RPMI7951 (cell line): ENCODE measurements at places on chromosomes 6 and 20. TPM values are rescaled to one million over a fixed set of nuclear protein-coding genes. Genes with fewer than 3 reads are reported as not detected.
A peak's percentile ranks its signal among the peaks of the same experiment; 100 is the strongest.

Gene PRDM13
- total RNA-seq: under 0.01 TPM in 1 of 2 replicates, not detected in the other

Gene COL9A1
- not detected in 2 replicates for total RNA-seq

Gene LRFN2
- not detected in 2 replicates for total RNA-seq

Gene TRIM15
- not detected in 2 replicates for total RNA-seq

Gene CAP2
- total RNA-seq: 29.5 and 35.9 TPM in 2 replicates

Gene RPS6KA2
- 4.3 and 7.3 TPM in 2 replicates for total RNA-seq

Gene CAPN11
- not detected in 2 replicates for total RNA-seq

Gene PKIB
- total RNA-seq: 0.72 TPM in 1 of 2 replicates, not detected in the other

Gene TMEM244
- 2.5 and 4.2 TPM in 2 replicates for total RNA-seq

Gene HNF4A
- not detected in 2 replicates for total RNA-seq

Gene RIOK1
- total RNA-seq: 11.9 and 15.5 TPM in 2 replicates

DNA sequence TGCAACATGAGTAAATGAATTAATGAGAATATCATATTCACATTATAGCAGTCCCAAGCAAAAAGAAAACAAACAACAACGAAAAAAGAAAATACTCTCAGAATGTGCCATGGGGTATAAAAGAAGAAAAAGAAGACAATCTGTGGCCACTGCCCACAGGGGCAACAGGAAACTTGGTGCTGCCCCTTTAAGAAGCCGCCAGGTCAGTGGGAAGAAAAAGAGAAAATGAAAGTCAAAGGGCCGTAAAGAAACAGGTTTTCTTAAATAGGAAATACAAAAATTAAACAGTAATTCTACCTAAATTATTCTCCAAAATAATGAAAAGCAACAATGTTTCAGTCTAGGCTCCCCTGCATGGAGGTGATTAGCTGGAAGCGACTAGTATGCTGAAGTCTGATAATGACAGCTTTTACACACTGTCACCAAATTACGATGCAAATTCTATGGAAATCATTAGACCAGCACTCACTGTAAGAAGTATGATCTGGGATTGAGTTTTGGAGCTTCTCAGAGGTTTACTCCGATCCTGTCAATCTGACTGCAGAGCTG is 23.6 kb downstream of the GMDS start:
- peak; percentile 16 for DNase-seq

DNA sequence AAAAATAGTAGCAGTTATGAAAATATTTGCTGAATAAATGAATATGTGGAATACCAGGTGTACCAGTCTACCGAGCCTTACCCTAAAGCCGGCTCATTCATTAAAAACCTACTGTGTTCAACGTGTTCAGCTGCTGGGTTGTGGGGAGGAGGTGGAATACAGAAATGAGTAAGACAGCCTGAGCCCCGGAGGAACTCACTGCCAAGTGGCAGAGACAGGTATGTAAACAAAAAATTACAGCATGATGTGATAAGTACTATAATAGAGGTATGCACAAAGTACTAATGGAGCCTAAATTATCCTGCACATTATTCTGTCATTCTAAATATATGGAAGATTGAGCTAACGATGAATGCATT is 6.8 kb upstream of the ADTRP start:
- no peak for DNase-seq

DNA sequence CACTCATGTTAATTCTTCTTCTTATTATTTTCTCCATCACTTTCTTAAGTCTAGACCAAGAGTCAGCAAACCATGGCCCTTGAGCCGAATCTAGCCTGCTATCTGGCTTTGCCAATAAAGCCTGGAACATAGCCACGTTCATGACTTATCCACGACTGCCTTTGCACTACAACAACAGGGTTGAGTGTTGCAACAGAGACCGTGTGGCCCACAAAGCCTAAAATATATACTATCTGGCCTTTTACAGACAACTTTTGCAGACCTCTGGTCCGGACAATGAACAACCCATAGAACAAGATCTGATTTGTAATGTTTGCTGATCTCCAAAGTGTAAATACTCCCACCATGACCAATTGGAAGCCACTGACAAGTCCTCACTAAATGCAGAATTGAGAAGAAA is 140.5 kb upstream of the CDYL start:
- no peak for DNase-seq

DNA sequence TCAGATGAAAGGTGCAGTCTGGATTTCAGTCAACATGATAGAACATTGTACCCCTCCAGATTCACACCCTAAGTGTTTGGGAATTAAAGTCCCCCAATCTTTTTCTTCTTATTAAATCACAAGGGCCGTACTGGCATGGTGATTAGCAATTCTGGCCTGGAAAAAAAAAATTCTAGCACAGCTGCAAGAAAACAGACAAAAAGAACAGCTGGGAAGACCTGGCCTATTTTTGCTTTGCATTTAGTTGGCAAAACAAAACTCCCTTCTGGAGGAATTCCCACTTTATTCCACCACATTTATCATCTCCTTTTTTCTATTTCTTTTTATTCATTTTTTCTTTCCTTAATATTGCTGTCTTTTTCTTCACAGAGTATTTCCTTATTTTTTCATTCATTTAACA is 39.8 kb upstream of the AKAP12 start:
- DNase-seq: no peak

- peak; percentile 88 for DNase-seq
Measured at GRCh38 chr6:113065611-113066010, 718.5 kb downstream of the RFPL4B start.

DNA sequence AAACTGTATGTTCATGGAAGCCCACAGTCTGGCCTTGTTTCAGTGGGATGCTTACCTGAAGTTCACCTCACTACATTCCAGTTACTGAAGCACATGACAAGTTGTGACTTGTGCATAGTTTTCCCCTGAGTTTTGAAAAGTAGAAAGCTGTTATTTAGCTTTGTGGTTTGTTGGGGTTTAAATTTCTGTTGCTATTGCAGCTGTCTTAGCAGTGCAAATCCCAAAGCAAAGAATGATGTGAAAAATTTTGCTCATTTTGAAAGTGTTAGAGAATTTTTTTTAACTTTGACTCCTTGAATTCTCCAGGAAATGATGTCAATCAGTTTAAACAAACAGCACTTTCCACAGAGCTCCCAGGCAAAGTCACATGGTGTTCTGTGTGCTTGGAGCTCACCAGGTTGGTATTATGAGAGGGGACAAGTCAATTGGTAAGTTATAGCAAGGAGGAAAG is 268.4 kb downstream of the ADGRG6 start:
- no peak for DNase-seq

DNA sequence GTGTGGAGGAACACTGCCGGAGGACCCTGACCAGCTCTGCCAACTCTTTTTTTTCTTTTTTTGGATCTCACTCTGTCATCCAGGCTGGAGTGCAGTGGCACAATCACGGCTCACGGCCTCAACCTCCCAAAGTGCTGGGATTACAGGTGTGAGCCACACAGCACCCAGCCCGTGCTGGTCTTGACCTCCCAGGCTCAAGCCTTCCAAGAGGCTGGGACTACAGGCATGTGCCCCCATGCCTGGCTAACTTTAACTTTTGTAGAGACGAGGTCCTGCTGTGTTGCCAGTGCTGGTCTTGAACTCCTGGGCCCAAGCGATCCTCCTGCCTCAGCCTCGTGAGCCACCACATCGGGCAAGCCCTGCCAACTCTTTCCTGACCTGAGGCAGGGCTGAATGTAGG is 11.2 kb downstream of the GCNT2 start:
- DNase-seq: no peak

DNA sequence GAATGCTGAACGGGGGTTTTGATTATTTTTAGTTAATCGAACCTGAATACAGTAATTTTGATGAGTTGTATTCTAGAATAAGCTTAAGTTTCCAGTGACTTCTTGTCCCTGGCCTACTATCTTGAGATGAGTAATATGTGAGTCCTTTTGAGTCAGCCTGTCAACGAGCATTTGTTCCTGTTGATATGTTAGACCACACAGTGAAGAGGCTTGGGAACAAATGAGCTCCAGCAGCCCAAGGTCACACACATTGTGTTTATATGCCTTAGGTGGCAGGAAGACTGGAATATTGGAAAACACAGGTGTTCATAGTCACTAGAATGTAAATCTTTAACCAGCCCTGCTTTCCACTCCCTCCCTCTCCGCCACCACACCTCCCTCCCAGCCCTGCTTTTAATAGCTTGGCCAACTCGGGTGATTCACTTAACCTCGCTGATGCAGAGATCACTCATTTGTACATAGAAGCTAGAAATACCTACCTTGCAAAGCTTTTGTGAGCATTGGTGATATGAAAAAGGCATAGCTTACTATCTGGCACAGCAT is 9.1 kb downstream of the SMPDL3A start:
- peak; percentile 51 for DNase-seq

GRCh38 chr6:74287932-74288331 is 591.9 kb downstream of the CD109 start:
- no peak for DNase-seq

GRCh38 chr6:116783852-116784251 is 18.3 kb upstream of the FAM162B start:
- peak; percentile 9 for DNase-seq

DNA sequence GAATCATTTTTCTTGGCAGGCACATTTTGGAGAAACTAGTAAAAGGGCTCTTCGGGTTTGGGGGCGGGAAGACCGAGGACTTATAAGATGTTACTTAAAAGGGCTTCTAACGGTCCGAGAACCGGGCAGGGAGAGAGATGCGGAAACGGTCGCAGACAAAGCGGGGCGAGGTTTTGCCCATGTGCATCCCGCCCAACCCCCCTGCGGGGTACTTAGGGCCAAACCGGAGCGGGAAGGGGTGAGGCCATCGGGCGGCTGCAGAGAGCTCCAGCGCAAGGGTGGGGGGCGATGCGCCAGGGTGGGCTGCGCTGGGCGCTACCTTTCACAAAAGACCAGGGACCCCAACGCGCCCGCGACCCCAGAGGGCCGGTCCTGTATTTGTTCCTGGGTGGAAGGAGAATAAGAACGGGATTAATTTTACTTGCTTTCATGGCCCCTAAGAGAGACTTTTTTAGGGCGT is 616 bp downstream of the TUBB start:
- peak; percentile 51 for DNase-seq

DNA sequence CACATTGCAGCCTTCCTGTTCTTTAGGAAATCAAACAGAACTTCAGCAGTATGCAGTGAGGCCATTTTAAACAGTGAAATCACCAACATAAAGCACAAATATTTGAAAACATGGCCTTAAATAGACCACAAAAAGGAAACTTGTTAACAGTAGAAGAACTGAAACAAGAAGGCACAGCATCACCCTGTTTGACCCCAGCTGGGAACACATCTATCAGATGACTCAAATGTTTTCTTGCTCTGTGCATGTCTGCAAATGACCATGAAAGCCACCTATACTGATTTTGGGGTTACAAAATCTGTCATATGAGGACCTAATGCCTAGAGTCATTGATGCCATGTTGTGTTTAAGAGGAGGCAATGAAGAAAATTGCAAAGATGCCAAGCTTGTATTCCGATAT is 123.8 kb upstream of the ADGRF1 start:
- peak; percentile 70 for DNase-seq

DNA sequence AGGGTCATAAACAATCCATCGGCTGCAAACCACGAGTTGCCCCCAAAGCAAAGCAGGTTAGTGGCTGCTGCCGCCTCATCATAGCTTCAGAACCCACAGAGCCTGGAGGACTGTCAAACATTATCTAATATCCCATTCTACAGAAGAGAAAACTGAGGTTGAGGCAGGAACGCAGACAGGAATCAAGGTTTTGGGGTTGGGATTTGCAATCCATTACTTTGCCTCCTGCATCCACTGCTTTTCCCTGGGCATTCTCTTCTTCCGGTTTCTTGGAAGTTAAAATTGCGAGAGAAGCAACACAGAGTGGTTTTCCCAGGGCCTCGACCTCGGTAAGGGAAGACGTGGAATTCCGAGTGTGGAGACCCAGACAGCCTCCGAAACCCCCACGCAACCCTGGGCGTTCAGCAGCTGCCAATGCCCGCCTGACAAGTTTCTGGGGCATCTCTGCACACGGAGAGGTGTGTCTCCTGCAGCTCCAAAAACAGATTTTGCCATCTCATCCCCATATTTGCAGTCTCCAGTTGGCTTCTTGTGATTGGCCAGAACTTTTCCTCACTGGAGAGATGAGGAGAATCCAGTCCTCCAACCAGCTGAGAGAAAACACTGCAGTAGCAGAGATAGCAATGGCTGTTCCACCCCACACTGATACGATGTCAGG is 45.5 kb upstream of the SNAP25 start:
- DNase-seq: peak; percentile 50

DNA sequence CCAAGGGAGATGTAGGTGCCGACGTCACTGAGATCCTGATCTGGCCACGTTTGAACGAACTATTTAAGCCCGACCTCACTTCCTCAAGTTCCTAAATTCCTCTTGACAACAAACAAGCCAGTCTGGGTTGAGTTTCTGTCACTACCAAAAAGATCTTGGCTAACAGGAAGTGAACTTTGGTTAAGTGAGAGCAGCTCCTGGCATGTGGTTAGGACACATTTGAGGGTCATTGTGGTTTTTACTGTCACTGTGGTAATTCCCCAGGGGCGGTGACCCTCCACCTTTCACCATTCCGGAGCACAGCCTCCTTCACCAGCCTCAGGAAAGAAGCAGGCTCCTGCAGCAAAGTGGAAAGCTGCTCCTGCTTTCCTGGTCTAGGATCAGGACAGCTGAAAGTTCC is 43.1 kb upstream of the ZNF831 start:
- DNase-seq: no peak

- peak; percentile 19 for DNase-seq
Measured at GRCh38 chr20:2751878-2752566, 48.4 kb downstream of the CPXM1 start.

GRCh38 chr6:116101790-116102189 is 1.1 kb downstream of the NT5DC1 start:
- DNase-seq: no peak

GRCh38 chr20:4728120-4728760 is 6.5 kb downstream of the PRND start:
- DNase-seq: peak; percentile 29

GRCh38 chr20:35821807-35822242 is 50.0 kb downstream of the PHF20 start:
- DNase-seq: peak; percentile 88

- peak; percentile 44 for DNase-seq
Measured at GRCh38 chr20:31861385-31862156, 8.8 kb downstream of the DUSP15 start.

DNA sequence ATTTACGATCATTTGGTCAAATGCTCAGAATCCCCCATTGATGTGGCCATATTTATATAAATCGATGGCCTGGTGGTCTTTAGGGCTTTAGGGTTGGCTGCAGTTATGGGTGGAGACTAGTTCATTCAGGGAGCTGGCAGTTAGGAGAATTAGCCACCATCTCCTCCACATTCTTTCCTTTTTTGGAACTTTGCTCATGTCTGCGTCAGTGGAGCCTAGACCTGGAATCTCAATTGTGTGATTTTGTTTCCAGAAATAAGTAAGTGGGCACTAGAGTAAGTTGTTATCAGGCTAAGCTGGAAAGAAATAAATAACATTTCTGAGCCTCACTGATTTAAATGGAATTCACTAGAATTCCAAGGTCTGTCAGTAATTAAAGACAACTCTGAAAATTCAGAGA is 29.0 kb upstream of the ELOVL5 start:
- DNase-seq: no peak

- DNase-seq: no peak
Measured at GRCh38 chr6:27126046-27126814, 121.3 kb upstream of the PRSS16 start.
